ENCODE measurements at places on chromosomes 12 and 14. TPM values are rescaled to one million over a fixed set of nuclear protein-coding genes. Genes with fewer than 3 reads are reported as not detected.

Gene NOVA1
- 2.4 TPM for total RNA-seq

Gene POTEM
- not detected for total RNA-seq

GRCh38 chr12:122437656-122438121 is 15.2 kb upstream of the CLIP1 start:
- peak; percentile 82 for DNase-seq

GRCh38 chr14:40697231-40697630 is 909.4 kb upstream of the LRFN5 start:
- no peak for DNase-seq

DNA sequence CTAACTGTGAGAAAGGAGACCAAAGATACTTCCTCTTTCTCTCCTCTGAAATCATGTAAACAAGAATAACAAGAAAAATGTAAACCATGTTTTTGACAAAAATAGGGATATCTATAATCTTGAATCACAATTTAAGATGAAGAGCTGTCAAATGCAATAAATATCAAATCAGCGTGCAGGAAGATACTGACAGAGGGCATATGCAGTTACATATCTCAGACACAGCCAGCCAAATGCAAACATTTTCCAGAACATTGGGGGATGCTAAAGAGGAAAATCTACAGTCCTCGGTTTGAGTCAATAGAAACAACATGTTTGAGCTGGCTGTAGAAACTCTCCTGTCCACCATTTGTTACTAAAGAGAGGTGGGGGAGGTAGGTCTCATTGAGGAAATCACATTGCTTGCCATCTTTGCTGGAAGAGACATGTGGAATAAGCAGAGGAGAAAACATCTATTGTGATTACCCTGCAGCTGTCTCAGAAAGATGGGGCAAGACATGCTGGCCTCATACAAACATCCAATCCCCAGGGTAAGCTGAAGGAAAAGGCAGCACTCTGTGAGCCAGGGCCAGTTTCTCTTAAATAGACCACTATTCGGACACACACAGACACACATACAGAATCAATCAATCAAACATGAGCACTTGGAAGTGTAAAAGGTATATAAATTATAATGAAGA is 43.5 kb downstream of the CNTN1 start:
- no peak for DNase-seq

Gene CLEC14A
- 30.1 TPM for total RNA-seq

DNA sequence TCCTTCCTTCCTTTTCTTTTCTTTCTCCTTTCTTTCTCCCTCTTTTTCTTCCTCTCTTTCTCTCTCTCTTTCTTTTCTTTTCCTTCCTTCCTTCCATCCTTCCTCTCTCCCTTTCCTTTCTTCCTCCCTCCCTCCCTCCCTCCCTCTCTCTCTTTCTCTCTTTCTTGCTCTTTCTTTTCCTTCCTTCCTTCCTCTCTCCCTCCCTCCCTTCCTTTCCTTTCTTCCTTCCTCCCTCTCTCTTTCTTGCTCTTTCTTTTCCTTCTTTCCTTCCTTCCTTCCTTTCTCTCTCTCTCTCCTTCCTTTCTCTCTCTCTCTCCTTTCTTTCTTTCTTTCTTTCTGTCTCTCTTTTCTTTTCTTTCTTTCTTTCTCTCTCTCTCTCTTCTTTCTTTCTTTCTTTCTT is 207.6 kb downstream of the ATP23 start:
- DNase-seq = no peak

DNA sequence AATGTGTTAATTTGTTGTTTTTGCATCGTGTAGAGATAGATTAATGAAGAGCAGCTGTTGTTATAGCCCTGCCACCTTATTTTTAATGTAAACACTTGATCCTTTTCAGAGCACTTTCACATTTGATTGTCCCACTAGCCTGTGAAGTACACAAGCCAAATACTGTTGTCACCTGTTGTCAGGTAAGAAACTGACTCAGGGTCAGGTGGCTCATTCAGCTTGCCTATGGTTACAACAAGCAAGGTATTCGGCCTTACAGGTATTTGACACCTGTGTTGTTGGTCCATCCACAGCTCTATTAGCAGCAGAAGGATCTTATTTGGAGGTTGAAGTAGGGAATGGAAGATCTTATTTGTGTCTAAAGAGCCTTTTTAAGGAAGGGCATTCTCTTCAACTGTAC is 108.9 kb downstream of the GPR135 start:
- DNase-seq = no peak

Measured in right cardiac atrium (tissue), 5 donors.